ENCODE measurements at places on chromosomes 4 and X.

- DNase-seq = no peak
Observed at GRCh38 chrX:21949689-21950088, 9.2 kb downstream of the SMS start.

DNA sequence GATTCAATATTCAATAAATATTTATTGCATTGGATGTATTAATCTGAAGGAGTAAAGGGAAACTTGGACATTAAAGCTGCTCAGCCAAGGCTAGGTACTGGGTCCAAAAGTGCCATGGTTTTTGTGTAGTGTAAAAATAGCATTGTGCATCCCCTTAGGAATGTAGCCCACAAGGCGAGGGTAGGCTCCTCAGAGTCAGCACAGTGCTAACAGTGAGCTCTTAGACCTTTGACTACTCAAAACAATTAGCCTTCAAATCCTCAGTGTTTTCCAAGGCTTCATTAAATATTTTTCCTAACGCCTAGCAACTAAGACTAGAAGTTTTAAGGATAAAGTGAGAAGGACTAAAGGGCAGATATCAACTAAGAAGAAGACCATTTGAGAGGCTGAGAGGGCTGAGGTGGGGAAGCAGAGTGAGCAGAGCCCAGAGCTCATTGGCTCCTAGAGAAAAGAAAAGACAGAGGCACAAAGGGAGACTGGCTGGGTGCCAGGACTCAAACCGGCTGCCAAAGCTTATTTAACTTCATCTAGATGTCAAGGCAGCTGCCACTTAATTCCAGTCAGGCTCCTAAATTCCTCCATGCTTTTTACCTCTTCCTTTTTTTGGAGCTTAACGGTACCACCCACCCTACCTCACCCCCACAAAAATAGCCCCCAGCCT lies 17.0 kb downstream of the PRKG2 start:
- DNase-seq = no peak

DNA sequence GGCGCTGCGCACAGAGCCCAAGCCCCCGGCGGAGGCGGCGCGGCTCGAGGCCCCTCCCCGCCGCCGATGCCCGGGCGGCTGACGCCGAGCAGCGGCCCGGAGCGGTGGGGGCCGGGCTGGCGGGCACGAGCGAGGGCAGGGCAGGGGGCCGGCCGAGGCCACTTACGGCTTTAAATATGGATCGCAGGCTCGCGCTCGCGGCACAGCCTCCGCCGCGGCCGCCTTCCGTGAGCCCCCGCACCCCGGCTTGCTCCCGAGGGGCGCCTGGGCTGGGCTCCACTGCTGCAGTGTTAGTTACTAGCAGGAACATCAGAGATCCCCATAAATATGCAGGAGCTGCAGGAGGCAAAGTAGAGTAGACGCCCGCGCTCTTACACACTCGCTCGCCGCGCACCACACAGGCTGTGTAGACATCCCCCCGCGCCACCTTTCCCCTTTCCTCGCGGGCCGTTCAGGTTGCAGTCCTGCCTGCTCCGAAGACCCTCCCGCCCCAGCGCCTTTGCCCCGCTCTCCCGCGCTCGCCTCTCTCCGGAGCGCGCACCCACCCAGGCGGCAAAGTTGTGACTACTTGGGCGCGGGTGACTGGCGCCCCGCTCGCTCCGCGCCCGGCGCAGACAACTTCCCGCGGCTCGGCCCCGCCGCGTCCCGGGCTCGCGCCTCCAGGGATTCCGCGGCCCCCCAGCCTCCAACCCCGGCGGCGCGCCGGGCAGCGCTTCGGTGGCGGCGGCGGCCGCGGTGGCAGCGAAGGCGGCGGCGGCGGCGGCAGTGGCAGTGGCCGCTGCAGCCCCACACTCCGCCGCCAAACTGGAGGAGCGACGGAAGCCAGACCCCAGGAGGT lies 152.0 kb upstream of the SLC4A4 start:
- peak; percentile 90 for DNase-seq

GRCh38 chrX:17986440-17986839 lies 125.3 kb upstream of the RAI2 start:
- DNase-seq = no peak

DNA sequence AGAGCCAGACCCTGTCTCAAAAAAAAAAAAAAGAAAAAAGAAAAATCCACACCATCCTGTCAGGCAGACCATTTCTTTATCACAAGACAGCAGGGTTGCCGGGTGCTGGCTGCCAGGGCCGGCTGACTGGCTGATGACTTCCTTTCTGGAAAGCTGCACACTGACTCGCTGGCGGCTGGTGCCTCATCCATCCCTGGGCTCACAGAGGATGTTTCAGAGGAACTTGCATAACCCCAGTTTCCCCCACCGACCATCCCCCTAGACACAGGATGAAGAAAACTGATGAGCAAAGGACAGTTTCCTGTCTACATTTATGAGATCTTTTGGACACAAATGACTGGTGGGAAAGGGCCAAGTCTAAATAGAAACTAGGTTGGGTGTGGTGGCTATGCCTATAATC lies 14.1 kb downstream of the HPSE start:
- peak; percentile 48 for DNase-seq

DNA sequence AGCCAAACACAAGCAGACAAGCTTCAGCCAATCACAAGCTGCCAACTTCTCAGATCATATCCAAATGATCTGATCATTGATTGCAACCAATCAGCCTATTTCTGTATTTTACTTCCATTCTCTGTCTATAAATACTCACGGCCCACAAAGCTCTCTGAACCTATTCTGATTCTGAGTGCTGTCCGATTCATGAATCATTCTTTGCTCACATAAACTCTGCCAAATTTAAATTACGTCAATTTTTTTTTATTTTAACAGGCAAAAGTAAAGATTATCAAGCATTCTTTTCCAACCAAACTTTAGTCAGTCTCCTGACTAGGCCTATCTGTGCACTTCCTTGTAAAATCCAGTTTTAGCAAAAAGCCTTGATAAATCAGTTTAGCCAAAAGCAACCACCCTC lies 1.8 kb upstream of the TCEANC start:
- no peak for DNase-seq

DNA sequence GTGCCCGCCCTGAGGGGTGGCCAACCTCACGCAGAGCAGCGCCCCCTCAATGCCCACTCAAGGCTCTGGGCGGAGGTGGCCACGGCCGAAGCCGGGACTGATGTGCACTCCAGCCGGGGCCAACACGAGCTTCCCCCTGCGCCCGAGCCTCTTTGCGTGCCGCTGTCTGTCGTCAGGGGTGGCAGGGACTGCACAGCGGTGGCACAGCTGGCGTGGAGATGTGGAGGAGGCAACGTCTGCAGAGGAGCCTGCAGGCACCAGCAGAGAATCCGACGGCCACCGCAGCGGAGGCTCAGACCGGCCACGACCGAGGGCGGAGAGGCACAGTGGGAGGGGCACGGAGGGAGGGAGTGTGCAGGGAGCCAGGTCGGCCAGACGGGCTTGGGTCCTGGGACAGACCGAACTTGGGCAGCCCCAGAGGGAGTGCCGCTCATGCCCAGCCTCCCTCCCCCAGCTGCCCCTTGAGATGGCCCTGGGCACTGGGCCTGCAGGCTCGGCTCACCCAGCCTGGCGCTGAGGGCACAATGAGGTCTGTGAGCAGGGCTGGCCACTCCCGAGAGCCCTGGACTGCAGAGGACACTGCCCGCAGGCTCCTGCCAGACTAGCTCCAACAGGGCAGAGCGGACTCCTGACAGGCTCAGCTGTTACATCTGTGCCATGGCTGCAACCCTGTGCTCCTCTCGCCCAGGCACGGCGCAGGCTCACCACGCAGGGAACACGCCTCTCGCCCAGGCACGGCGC lies 46.5 kb upstream of the CPLX1 start:
- DNase-seq = no peak

- no peak for DNase-seq
Observed at GRCh38 chrX:10990418-10990817, 120.7 kb upstream of the HCCS start.

DNA sequence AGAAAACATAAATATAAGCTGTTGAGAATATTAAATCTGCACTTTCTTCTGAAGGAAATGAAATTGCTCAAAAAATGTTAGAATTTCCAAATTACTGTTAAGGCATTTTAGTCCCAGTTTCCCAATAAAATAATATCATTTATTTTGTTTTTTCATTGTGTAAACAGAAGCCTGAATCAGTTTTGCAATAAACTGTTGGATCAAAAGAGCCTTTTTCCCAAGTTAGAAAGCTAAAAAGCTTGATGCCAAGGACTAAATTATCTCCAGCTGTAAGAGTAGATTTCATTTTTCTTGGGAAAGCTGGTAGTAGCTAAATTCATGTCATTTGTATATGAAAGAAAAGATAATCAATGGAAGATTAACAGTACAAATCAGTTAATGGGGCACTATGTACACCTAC lies 95.8 kb downstream of the RNF150 start:
- DNase-seq = no peak

- peak; percentile 13 for DNase-seq
Observed at GRCh38 chr4:154399259-154399974, 92.2 kb downstream of the DCHS2 start.

DNA sequence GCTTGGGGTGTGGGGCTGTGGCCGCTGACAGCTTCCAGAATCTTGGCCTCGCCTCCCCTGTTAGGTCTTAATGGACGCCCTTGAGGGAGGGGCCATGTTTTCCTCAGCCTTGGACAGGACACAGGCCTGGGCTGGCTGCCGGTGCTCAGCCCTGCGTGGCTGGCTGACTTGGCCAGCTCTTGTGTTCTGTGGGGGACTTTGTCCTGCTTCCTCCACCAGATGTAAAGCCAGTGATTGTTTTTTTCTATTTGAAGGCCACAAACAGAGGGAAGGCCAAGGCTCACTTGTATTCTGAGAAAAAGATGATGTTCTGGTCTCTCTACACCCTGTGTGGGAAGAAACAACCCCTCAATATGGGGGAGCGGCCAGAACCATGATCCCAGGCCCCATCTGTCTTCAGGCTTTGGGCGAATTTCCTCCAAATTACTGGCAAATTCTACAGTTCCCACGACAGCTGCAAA lies 71.3 kb downstream of the HTRA3 start:
- DNase-seq = no peak

DNA sequence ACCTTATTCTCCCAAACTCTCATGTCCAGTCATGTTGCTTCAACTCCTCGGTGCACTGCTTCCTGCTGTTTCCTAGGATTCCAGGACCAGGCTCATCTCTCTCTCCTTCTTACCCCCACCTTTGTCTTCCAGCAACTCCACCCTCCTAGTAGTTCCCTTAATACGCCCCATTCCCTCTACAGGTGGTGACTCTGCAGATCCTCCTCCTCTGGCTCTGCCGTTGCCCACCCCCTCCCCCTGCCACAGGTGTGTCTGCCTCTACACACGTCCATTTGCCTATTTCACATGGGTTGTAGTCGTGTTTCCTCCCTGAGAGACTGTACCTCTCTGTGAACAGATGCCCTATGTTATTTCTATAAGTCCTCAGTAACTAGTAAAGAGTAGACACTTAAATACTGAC lies 32.4 kb downstream of the CDS1 start:
- DNase-seq = no peak

GRCh38 chr4:142248946-142249345 lies 597.2 kb downstream of the INPP4B start:
- peak; percentile 66 for DNase-seq

Data from AG08396 (cell line).